ENCODE measurements at places on chromosomes 7 and 10.
A peak's percentile ranks its signal among the peaks of the same experiment; 100 is the strongest.

DNA sequence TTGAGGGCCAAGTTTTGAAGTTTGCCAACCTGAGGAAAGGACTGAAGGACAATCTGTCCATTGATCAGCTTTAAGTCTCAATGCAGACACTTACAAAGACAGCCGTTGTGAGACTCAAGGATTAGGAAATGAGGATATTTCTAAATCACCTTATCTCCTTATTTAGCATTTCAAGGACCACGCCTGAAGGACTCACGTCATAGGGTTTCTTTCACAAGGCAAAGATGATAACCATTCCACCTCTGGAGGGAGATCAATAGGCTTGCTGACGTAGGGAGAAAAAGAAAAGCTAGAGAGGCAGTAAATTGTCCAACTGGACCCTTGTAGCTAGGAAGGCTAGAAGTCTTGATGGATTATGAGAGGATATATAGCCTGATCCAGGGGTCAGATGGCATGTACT is 3.3 kb upstream of the ASB4 start:
- no peak for DNase-seq

DNA sequence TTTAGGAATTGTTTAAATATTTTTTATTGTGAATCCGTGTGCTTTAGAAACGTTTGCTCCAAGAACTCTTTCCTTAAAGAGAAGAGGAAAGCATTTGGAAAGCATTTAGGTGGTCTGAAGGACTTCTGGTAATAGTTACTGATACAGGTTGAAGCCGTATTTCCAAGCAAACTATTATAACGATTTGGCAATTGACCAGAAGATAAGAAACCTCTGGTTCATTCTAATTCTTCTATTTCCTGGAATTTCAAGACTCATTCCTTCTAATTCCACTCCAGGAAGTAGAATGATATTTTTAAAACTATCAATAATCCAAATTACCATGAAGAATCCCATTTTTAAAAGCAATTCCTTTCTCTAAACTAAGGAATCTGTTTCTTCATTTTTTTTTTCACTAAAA is 158.9 kb upstream of the AGR3 start:
- DNase-seq, result no peak

DNA sequence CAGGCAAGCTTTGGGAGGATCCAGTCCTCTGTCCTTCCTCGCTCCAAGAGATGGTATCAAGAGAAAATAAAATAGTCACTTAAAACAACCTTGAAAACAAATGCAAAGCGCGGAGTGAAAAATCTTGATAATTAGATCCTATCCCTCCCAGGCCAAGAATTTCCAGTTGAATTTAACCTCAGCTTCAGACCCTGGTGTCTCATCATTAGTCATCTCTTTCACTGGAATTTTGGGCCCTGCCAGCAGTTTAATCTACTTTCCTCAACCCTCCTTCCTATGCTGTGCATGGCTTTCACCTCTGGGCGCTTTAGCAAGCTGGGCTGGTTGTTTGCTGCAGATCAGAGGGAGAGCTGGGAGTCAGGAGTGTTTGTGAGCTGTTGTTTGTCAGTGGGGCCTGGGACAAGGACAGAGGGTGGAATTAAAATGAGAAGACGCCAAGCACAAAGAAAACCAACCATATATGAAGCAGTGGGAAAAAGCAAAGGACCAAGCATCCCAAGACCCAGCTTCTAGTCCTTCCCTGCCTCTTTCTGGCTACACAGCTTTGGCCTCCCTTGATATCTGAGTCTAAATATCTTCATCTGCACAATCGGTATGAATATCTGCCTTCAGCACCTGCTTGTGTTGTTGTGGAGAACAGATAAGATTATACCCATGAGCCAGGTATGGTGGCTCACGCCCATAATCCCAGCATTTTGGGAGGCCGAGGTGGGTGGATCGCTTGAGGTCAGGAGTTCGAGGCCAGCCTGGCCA is 13.5 kb downstream of the MYOF start:
- peak; percentile 26 for DNase-seq

- peak; percentile 65 for DNase-seq
Measured at GRCh38 chr7:43764039-43764761, 5.7 kb downstream of the BLVRA start.

DNA sequence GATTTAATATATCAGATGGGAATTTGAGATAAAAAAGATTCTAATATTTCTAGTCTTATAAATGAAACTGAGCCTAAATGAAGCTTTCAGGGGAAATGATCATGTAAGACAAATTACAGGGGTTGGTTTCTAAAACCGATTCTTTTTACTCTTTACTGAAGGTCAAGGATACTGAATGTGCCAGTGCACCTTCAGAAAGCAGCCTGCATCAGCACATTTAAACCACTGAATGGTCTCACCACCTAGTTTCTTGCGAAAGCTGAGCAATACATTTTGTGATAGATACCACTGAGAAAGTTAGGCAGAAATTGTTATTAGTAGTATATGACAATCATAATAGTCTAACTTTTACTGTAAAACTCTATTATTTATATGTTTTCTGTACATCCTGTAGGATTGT is 180.7 kb downstream of the PCDH15 start:
- DNase-seq, result no peak

DNA sequence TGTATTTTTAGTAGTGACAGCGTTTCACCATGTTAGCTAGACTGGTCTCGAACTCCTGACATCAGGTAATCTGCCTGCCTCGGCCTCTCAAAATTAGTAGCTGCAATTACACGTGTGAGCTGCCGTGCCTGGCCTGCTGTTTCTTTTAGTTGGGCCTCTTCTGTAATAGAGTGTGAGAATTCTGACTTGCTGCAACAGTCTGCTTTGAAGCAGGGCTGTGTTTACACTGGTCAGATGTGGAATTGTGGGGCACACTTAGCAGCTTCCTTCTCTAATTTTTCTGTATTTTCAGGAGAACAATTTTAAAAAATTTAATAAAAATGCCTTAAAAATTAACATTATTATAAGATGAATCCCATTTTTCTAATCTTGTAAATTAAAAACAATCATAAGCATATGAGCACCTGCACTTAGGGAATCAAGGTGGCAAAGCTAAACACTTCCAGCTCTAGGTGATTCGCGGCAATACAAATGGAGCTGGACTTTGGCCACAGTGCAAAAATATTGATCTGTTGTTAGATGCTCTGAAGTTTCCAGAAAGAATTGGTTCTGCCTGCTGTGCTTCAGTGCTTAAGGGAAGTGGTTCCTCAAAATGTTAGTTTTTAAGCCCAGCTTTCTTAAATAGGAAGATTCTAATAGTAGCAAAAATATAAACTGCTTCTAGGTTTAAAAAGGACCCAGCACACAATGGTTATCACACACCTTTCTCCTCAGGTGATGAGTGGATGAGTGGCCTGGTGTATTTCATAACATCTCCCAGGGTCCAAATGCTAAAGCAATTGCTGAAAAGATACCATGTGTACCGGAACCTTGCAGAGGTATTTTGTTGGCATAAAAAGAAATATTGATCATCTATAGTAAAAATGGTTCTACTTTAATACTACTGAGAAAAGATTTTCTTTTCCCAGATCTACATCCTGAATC is 63.5 kb upstream of the ATRNL1 start:
- no peak for DNase-seq

GRCh38 chr10:27659786-27660185 is 85.8 kb downstream of the MKX start:
- no peak for DNase-seq

GRCh38 chr10:30784897-30785605 is 155.5 kb upstream of the LYZL2 start:
- DNase-seq, result peak; percentile 24

DNA sequence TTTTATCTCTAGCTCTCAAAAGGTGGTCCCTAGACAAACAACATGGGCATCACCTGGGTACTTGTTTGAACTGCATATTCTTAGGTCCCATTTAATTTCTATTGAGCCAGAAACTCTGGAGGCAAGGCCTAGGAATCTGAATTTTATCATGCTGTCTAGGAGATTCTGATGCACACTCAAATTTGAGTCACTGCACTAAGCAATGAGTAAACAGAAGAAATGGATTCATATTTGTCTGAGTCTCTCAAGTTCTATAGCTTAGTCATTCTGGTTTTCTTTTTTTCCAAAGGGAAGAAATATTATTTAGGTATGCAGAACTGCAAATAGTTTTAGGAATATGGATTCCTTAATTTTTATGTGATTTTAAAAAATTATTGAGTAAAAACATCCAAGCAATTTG is 185.5 kb downstream of the SEMA3A start:
- DNase-seq, result no peak

DNA sequence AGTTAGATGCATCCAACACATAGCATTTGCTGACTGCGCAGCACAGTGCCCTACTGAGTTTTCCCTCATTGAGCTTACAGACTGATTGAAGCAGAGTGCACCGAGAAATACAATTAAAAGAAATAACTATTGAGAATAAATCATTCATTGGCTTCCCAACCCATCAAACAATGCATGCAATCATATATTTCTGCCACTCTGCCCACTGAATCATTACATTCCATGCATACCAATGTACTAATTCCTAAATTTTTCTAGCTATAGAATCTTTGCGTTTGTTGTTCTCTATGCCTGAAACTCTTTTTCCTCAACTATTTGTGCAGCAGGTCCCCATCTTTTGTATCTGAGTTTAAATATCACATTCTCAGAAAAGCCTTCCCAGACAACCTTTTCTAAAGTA is 783.8 kb downstream of the SORCS1 start:
- no peak for DNase-seq

DNA sequence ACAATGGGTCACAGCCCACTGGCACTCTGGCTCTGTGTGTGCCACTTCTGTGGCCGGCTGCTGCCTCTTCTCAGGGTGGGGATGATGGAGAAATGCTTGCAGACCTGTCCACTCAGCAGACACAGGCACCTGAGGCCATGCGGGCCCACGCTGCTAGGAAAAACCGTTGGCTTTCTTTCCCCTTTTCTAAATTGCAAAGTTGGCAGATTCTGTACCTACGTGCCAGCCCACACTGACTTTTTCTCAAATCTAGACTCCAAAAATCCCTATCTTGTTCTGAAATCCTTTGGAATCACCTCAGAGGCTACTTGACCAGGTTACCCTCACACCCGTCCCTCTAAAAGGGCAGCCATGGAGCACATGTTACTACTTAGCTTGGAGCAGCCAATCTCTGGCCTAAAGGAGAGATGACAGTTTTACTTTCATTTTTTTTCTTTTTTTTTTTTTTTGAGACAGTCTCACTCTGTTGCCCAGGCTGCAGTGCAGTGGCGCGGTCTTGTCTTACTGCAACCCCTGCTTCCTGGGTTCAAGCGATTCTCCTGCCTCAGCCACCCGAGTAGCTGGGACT is 99.4 kb downstream of the RNF216 start:
- no peak for DNase-seq

GRCh38 chr7:108598914-108599580 is 29.4 kb downstream of the DNAJB9 start:
- DNase-seq, result no peak

DNA sequence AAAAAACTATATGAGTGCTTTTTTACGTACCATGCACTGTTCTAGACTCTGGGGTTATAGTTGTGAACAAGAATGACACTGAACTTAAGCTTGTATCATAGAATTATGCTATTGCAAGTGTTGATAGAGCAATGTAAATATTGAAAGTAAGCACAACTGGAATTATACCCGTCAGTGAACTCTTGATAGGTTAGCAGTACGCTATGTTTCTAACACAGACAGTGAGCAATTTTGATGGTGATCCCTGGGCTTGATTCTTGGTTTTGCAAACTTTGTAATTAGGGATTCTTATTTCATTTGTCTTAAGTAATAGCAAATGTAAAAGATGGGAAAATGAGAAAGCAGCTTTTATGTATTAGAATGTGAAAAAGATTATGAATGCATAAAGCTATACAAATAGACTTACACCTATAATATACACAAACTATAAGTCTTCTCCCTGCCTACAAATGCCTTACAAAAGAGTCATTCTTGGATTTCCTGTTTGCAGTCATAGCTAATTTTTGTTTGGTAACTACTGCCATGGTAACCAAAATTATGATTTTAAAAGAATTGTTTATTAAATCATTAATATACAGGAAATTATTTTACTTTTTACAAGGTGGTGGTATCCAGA is 6.7 kb downstream of the TES start:
- DNase-seq, result no peak

DNA sequence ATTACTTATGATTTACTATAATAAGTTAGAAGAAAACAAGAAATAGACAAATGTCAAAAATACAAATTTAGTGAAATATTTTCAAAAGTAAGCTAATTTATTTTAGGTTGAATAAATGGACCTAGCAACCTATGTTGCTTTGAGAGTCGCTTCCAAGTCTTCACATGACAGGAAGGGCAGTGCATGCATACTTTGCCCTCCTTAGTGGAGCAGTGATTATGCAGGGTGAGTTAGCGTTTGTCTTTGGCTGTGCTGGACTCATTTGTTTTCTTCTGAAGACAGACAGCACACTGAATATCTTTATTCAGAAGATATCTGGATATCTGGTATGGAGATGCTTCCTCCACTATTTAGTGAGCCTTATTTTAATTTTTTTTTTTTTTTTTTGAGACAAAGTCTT is 102.5 kb downstream of the SRI start:
- no peak for DNase-seq

- DNase-seq, result no peak
Measured at GRCh38 chr10:98038288-98038687, 7.9 kb upstream of the CRTAC1 start.

DNA sequence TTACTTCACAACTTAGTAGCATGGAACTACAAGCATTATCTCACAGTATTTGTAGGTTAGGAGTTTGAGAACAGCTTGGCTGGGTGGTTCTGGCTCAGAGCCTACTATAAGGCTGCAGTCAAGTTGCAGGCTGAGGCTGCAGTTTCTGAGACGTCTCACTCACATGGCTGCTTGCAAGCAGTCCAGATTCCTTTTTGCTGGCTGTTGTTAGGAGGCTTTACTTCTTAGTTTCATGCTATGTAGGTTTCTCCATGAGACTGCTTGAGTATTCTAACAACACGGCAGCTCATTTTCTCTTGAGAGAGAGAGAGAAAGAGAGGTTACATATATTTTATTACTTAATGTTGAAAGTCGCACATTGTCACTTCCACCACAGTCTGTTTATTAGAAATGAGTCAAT is 1073.9 kb downstream of the NXPH1 start:
- DNase-seq, result no peak

DNA sequence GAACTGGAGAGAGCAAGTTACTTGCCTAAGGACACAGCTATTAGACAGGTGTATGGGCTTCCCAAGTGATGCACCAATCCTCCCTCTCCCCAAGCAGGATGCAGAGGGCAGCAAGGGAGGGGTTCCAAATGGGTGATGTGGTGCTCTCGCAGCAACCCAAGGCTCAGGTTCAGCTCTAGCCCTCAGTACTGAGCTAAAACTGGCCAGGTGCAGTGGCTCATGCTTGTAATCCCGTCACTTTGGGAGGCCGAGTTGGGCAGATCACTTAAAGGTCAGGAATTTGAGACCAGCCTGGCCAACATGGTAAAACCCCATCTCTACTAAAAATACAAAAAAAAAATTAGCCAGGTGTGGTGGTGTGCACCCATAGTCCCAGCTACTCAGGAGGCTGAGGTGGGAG is 40.7 kb downstream of the GPRIN2 start:
- no peak for DNase-seq

Data from activated CD4-positive, alpha-beta T cell treated with anti-CD3 and anti-CD28 coated beads for 48 hours (primary cell).